ENCODE measurements at places on chromosomes 2 and 18.

- no peak for DNase-seq
Measured at GRCh38 chr2:235418918-235419317, 74.9 kb upstream of the AGAP1 start.

- DNase-seq: no peak
Measured at GRCh38 chr2:149528983-149529382, 58.6 kb downstream of the MMADHC start.

DNA sequence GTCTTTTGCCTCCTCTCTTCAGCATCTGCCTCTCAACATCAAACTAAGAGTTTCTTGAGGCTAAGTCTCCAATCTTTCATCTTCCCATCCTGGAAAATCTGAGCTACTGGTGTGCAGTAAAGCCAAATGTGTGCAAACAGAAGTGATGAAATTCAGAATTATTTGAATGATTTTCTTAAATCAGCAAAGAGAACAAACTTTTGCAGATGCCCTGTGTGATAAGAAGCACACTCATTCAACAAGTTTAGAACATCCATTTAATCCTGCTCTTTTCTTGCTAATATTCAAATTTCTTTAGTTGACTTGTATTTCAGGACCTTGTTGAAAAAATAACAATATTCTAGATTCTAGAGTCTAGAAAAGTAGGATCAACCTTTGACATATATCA, 1374.9 kb upstream of the CELF4 start:
- DNase-seq: no peak

GRCh38 chr2:171794918-171795317, 99.1 kb downstream of the SLC25A12 start:
- DNase-seq: no peak

DNA sequence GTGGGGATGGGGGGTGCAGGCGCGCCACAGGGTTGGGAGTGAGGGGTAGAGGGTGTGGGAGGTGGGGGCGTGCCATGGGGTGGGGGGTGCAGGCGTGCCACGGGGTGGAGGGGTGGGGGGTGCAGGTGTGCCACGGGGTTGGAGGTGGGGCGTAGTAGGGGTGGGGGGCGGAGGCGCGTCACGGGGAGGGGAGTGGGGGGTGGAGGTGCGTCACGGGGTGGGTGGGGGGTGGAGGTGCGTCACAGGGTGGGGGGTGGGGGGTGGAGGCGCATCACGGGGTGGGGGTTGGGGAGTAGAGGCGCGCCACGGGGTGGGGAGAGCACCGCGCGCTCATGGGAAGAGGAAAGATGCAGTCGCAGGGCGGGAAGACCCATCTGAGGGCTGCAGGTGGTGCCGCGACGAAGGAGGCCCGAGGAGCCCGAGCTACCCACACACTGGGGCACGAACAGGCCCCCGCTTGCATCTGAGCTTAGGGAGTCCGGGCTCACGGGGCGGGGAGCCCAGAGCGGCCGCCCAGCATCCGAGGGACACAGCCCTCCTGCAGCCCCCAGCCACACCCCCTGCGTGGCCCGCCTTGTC, 37.5 kb downstream of the SNED1 start:
- DNase-seq: peak; percentile 74

GRCh38 chr2:105144152-105144940, 97.2 kb upstream of the GPR45 start:
- DNase-seq: no peak

DNA sequence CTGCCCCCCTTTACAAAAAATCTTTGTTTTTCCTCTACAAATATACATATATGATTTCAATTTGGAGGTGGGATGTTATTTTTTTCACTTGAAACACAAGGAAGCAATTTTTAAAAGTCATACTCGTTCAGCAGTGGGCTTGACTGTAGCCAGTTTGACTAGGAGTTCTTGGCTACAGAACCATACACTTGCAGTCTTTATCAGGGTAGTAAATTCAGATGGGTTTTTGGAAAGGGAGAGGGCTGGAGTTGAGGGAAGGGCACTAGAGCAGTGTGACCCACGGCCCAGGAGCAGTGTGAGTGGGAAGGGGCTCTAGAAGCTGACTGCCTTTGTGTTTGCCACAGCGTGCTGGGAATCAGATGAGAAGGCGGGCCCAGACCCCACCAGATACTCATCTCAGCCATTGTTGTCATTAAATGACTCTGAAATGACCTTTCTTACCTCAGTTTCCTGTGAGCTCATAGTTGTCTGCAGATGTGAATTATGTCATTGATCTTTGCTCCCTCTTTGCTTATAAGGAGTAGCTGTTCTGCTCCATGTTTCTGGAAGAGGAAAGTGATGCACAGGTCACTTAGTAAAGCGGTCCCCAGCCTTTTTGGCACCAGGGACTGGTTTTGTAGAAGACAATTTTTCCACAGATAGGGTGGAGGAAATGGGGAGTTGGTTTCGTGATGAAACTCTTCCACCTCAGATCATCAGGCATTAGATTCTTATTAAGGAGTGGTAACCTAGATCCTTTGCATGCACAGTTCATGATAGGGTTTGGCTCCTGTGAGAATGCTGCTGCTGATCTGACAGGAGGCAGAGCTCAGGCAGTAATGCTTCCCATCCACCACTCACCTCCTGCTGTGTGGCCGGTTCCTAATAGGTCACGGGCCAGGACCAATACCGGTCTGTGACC, 116.8 kb downstream of the SPTBN1 start:
- no peak for DNase-seq

DNA sequence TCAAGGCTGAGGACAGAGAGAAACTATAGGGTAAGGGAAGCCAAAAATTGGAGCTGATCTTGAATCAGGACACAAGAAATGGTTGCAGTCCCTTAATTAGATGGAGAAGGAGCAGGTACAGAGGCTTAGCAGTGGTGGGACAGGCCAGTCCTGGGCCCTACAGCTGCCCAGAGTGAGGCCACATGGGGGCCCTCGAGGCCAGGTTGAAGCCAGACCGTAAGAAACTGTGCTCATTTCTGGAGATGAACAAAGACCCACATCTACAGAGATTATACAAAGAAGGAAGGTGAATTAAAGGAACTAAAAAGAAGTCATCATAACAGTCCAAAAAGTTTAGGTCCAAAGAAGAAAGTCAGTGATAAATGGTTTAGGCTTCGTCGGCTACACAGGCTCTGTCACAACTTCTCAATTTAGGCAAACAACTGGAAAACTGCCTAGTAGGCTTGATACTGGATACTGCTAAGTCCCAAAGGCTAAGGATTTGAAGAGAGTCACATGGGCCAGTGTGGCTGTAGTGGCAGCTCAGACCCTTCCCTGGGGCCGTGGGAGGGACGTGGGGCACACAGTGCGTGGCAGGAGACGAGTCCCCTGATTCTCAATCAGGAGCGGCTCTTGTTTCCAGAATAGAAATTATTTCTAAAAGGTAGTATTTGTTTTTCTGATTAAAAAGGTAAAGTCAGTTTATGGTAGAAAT, 50.4 kb upstream of the CNGA3 start:
- DNase-seq: no peak

DNA sequence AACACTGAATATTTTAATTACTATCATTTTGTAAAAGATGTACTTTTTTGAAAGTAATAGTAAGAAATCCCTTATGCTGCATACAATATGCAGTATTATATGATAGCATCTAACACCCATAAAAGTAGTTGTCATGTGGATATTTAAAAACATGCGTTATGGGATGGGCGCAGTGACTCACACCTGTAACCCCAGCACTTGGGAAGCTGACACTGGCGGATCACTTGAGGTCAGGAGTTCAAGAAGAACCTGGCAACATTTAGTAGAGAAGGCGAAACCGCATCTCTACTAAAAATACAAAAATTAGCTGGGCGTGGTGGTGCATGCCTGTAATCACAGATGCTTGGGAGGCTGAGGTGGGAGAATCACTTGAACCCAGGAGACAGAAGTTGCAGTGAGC, 88.9 kb downstream of the FEZ2 start:
- DNase-seq: no peak

DNA sequence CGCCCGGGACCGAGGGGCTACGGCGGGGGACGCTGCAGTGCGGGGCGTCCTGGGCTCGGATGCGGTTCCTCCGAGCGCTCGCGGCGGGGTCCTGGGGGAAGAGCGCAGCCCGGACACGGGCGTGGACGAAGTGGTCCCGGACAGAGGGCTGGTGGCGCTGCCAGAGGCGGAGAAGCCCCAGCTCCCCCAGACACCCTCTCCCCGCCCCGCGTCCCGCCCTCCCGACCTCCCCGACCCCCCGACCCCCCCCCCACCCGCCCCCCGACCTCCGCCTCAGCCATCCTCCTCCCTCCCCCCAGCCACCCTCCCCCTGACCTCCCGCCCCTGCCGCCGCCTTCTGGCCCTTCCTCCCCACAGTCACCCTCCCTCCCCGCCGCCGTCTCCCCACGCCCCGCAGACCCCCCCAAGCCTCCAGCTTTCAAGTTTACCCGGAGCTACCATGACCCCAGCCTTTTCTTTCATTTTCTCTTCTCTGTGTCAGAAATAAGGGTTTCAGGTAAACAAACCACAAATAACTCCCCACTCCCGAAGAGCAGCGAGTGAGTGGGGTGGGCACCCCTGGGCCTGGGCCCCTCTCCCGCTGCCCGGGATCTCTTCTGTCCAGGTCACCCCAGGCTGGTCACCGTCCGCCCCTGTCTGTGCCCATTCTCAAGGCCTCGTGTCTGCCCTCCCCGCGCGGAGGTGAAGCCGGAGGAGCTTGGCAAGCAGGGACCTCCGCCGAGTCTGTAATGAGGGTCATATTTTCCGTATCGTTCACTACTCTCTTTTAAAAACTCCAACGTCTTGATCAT, 5.1 kb downstream of the NFATC1 start:
- peak; percentile 84 for DNase-seq

DNA sequence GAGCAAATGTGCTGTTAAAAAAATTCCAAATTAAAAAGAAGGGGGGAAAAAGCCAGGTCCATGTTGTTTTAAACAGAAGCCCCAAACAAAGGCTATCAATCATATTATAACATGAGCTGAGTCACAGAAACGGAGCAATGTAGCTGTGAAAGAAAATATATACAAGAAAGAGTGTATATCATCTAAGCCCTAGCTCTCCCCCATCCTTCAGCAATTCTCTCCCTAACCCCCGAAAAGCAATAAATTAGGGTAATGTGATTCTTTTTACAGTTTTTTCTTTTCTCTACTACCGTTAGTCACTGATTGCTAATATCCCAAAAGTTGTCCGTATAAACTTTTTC, 25.3 kb downstream of the FEZ2 start:
- DNase-seq: no peak

DNA sequence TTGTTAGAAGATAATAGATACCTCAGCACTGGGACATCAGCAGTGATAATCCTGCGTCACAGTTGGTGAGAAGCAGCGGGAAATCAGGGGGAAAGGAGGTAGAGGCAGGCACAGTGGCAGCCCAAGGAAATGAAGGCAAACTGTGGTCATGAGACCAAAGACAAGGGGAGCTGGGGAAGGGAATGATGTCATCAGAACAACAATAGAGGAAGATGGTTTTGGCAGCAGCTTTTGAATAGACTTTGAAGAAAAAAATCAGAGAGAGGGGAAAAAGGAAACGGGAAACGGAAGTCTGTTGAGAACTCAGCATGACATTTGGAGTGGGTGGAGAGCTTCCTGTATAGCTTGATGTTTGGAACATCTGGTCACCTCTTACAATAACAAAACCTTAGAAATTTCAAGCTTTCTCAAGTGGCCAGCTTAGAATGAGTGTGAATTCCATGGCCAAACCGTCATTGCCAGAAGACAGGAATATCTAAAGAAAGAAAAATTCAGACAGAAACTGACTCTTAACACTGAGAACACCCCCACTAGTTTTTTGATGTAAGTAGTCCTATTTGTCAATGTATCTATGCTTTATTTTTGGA, 18.4 kb upstream of the YES1 start:
- DNase-seq: no peak

DNA sequence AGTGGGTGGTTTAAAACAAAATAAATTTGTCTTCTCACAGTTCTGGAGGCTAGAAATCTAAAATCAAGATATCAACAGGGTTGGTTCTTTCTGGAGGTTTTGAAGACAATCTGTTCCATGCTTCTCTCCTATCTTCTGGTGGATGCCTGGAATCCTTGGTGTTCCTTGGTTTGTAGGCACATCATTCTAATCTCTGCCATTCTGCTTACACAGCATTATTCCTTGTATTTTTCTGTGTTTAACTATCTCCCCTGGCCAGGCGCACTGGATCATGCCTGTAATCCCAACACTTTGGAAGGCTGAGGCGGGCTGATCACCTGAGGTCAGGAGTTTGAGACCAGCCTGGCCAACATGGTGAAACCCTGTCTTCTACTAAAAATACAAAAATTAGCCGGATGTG, 108.1 kb downstream of the ZRANB3 start:
- no peak for DNase-seq

DNA sequence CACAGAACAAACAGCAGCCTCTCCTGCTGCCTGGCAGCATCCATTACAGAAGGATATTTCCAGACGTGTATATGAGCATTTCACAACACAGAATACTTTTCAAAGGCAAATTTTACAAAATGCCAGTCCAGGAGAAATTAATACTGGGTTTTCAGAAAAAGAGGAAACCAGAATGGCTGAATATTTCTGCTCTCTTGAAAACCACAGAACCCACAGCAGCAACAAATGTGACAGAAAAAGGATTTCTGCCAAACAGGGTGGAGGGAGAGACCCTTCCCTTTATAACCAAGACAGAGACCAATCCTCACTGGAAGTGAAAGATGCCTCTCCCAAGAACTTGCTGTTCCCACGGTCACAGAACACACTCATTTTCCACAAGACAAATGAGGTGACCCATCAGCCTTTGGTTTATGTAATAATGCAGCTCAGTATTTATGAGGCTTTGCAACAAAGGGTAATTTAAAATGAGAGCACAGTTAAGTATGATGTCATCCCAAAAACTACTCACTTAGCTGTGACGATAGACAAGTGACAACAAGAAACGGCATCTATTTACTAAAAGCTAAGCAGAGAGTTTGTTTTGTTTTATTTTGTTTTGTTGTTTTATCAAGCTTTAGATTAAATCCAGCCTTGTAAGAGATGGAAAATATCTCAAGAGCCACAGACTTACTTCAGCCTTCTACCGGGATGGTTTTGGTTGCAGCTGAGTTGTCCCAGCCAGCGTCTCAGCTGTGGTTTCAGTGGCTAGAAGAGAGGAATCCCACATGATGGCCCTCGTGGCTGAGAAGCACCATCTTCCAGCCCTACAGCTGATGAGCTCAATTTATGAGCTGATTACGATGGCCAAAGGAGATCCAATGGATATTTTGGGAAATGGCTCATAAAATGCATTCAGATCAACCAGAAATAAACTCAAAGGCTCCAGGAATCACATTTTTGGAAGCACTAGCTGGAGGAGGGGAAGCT, 249.3 kb upstream of the AGAP1 start:
- DNase-seq: no peak
